ENCODE measurements at places on chromosomes 7 and 10.
A peak's percentile ranks its signal among the peaks of the same experiment; 100 is the strongest.

GRCh38 chr7:98423043-98423442, 22.2 kb upstream of the BAIAP2L1 start:
- DNase-seq, result no peak

- DNase-seq, result no peak
These were observed 398.8 kb upstream of the KLF6 start for GRCh38 chr10:4183761-4184261.

DNA sequence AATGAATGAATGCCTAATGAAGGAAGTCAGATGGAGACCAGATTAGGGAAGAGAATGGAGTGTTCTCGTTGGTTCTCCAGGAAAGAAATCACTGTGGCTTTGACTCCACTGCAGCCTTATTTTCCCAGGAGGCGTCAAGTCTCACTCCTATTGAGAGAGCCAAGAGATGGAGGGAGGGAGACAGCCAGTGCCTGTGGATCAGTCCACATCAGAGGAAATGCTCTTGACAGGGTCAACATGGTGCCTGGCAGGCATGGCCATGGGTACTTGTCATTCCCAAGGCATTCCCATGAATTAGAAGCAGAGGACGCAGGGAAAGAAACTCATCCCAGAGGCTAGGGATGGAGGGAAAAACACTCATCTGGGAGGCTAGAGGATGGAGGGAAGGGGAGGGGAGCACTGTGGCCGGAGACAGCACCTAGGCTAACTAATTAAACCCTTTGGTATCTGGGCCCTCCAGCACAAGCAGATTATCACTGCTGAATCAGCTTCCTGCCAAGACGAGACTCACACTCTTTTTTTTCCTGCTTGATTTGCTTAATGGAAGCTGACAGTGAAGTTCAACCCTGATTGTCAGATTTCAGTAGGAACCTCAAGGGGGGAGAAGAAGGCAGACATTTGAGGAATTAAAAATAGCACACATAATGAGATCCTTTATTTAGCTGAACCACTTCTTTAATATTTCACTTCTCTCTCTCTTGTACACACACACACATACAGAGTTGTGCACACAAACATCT, 1233.2 kb upstream of the AUTS2 start:
- no peak for DNase-seq

- DNase-seq, result no peak
These were observed 10.7 kb downstream of the CUTC start for GRCh38 chr10:99742701-99743100.

- no peak for DNase-seq
These were observed 1.7 kb upstream of the LFNG start for GRCh38 chr7:2517678-2518507.

DNA sequence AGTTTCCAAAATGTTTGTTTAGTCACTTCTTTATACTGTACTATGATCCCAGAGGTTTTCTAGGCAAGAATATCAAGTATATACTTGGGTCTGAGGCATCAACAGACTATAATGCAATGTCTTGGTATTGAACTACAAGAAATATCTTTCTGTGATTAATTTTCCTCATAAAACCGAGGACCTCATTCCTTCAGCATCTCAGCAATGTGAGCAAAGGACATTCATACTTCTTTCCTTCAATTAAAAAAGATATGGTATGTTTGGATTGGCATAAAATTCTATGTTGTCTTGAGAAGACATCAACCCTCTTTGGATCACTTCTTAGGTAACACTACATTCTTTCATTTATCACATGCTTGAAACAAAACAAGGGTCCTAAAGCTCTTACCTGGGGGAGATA, 524.5 kb downstream of the PHTF2 start:
- no peak for DNase-seq

GRCh38 chr10:49161411-49161997, 26.7 kb downstream of the TMEM273 start:
- DNase-seq, result peak; percentile 8

GRCh38 chr10:54985732-54986131, 184.7 kb upstream of the PCDH15 start:
- no peak for DNase-seq

DNA sequence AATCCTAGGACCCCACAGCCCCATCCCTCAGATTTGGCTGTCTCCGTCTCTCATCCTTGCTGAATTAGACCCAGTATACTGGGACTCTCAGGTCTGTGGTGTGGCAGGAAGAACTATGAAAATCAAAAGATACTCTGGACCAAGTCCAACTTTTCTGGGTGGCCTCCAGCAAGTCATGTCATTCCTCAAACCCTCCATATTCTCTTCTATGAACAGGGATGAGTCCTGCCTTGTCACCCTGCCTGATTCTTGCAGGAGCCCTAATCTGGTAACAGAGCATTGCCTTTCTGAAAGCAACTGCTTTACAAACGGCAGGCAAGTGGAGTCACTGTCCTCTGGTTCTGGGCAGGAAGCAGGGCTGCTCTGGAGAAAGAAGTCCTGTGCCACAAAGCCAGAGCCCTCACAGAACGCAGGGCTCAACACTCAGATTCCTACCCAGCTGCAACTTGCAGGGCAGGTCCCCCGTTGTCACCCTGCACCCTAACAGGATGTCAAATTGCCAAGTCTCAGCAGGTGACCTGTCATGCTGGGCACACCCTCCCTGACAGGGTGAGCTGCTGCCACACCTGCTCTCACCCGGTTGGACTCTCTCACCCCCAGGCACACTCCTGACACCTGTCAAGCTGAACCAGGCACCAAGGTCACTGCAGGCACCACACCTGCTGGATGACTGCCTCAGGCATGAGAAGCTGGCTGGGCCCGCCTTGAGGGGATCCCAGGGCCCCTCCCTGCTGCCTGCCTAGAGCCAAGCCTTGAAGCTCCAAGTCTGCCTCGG, 227.7 kb downstream of the KCNMA1 start:
- DNase-seq, result no peak

DNA sequence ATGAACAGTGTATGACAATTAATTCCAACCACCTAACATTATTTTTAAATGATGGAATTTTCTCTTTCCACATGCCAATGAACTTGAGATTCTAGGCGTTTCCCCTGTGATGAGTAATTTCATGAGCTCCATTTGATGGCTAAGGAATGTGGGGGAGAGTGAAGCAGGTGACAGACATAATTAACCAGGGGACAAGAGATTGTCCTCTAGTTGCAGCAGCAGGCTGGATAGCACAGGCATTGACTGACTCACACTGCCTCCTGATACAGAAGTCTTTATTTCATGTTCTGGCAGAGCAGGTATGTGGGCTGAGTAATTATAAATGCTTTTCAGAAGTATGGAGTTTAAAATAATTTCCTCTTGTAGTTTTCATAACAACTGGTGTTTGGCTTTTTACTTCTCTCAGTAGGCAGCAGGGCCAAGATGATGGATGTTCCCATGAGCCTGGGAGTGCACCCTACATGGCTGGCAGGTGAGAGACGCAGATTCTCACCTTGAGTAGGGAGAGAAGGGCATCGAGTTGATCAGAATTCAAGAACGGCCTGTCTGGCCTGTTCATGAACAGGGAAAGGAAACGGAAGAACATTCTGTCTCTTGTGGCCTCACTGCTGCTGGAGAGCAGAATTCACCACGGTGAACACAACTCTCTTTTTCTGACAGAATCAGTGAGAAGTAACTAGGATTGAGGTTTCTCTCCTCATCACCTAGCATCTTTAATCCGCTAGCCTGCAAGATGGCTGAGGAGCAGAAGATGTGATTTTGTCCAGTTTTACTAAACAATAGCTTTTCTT, 118.8 kb downstream of the AOAH start:
- no peak for DNase-seq

- DNase-seq, result no peak
These were observed 131.0 kb upstream of the AOAH start for GRCh38 chr7:36855330-36855729.

GRCh38 chr10:58557714-58558113, 45.0 kb downstream of the BICC1 start:
- DNase-seq, result no peak

DNA sequence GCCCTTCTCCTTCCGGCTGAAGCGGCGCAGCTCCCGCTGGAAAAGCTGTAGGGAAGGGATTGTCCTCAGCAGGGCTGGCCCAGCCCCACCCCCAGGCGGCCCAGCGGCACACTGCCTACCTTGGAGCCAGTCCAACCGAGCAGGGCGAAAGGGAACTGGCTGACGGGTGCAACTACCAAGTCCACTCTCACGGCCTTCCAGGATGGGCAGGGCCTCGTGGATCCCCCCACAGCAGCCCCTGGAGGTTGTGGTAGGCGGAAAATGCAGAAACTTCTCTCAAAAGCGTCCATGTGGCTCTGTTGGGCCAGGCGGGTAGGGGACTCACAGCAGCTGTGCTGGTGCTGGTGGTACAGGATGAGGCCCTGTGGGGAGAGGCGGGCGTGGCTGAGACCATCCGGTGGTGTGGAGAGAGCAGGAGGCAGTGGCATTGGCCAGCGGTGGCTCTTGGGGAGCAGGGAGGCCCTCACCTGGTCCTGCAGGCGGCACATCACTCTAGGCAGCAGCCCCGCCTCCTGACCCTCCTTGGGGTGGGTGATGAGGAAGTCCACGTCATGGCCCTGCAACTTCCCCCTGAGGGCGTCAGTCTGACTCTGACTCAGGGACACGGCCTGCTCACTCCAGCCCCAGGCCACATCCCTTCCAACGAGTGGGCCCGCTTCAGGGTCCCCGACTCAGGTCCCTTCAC, 8.4 kb upstream of the PGAM2 start:
- peak; percentile 70 for DNase-seq

DNA sequence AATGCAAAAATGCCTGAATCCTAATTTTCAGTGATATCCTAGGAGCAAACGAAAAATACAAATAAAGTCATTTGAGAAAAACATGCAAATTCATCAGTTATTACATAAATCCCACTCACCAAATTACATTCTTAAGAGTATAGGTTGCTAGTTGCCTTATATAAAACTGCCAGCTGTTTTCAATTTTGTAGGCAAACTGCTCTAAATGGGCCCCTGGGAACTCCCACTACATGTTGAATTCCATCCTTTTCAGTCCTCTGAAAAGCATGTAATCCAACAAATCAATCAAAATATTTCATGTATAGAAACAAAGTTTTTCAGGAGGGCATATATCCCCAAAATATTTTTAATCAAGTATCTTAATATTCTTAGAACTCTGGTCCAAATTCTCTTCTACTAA, 2.1 kb upstream of the JMJD1C start:
- no peak for DNase-seq

GRCh38 chr10:129800796-129801340, 163.2 kb downstream of the EBF3 start:
- no peak for DNase-seq

- DNase-seq, result no peak
These were observed 29.1 kb downstream of the CCDC6 start for GRCh38 chr10:59877191-59877671.

DNA sequence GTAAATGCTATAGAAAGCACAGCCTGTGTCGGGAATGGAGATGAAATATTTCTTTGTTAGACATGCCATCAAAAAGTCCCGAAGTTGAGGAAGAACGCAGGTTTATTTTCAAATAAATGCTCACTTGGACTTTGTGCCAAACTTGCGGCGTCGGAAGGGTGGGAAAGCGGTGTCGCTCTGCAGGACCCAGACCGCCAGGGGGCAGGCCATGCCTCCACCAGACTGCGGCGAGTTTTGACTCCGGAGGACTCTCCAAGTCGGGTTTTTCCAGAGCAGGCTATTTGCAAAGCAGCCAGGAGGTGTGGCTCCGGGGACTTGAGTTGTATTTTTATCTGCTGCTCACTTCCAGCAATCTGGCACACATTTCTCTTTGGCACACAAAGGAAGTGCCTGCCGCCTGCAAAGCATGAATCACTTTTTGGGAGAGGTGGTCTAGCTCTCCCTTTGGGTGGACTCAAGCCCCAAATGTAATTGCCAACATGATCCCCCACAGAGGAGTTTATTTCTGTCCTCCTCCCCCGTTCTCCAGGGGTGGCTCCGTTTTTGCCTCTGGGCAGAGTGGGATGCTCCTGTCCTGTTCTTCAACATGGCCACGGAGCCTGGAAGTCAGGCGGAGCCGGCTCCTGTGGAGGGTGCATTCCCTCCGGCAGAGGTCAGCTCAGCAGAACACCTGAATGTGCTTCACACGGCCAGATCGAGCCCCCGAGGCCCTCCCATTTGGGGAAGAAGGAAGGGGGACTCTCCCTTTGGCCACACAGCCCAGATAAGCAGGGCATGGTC, 82.3 kb upstream of the GPR26 start:
- DNase-seq, result peak; percentile 80

DNA sequence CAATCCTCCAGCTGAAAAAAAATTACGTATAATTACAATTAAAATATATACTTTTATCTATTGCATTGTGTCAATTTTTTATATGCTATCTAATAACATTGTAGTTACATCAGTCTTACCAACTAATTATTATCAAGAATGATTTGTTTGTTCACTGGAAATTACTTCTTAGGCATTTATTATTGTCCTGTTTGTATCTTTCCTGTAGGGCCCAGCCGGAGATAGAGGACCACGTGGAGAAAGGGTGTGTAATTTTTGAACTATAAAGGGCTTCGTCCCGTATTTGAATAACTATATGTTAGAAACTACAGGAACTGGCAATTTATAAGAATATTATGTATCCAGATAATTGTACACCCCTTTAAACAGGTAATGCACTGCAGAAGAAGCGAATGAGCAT, 4.1 kb downstream of the COL1A2 start:
- DNase-seq, result no peak

- no peak for DNase-seq
These were observed 40.5 kb downstream of the PRSS2 start for GRCh38 chr7:142811154-142811737.

- DNase-seq, result no peak
These were observed 477.2 kb downstream of the PARD3 start for GRCh38 chr10:34337917-34338316.

- DNase-seq, result no peak
These were observed 21.5 kb downstream of the SFMBT2 start for GRCh38 chr10:7389346-7389745.

- DNase-seq, result no peak
These were observed 18.0 kb upstream of the MEST start for GRCh38 chr7:130473876-130474275.

GRCh38 chr7:154592388-154592787, 410.5 kb downstream of the PAXIP1 start:
- DNase-seq, result no peak

GRCh38 chr7:15674586-15674985, 11.9 kb downstream of the MEOX2 start:
- DNase-seq, result no peak

GRCh38 chr10:30866896-30867295, 164.8 kb downstream of the ZNF438 start:
- no peak for DNase-seq

DNA sequence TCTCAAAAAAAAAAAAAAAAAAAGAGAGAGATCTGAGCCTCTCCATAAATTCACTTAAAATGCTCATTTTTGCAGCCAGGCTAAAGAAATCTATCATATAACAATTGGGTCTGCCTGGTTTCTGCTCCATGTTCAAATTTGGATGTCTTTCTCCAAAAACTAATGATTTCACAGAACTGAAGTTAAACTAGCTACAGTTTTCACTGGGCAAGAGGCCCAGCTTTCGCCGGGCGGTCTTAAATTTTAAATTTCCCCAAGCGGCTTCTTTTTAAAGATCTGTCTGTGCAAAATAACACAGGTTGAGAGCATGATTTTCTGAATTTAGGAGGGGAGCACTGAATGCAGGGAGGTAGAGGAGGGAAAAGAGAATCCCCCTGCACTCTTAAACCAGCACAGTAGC, 603.4 kb downstream of the KCNMA1 start:
- DNase-seq, result no peak
